Jurkat, Clone E6-1 (cell line): ENCODE measurements at places on chromosomes 4 and X.
A peak's percentile ranks its signal among the peaks of the same experiment; 100 is the strongest.

- no peak for DNase-seq
Measured at GRCh38 chrX:21623778-21624501, 34.2 kb downstream of the KLHL34 start.

- peak; percentile 24 for DNase-seq
Measured at GRCh38 chrX:70664726-70665125, 220.1 kb downstream of the DLG3 start.

DNA sequence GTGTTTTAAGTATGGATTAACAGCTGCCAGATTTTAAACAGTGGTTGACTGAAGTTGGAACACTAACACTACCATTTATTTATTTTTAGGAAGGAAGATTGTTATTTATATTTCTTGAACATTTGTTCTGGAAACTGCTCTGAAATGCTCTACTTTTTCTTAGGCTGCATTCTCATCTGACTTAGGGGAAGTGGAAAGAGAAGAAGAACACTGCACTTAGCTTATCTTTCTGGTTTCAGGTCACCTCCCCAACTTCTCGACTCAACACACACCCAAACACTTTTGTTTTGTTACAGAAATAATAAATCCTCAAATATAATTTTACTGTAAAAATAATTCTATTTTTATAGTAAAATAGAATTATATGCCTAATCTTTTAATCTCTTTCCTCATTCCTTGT, 18.6 kb downstream of the BLTP1 start:
- no peak for DNase-seq

DNA sequence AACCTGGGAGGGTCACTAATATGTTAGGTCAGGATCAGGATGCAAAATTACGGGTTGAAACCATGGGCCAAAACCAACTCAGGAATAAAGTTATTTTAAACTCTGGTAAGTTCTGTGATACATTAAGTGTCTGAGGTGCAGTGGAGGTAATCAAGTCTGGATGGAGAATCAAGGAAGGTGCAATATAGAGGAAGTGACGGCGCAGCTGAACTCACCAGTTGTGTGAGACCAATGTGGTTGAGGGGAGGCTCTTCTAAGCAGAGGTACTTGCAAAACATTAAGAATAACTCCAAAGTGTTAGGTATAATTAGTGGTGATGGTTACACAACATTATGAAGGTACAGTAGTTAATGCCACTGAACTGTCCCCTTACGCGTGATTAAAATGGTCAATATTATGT, 19.7 kb downstream of the GAB3 start:
- no peak for DNase-seq

DNA sequence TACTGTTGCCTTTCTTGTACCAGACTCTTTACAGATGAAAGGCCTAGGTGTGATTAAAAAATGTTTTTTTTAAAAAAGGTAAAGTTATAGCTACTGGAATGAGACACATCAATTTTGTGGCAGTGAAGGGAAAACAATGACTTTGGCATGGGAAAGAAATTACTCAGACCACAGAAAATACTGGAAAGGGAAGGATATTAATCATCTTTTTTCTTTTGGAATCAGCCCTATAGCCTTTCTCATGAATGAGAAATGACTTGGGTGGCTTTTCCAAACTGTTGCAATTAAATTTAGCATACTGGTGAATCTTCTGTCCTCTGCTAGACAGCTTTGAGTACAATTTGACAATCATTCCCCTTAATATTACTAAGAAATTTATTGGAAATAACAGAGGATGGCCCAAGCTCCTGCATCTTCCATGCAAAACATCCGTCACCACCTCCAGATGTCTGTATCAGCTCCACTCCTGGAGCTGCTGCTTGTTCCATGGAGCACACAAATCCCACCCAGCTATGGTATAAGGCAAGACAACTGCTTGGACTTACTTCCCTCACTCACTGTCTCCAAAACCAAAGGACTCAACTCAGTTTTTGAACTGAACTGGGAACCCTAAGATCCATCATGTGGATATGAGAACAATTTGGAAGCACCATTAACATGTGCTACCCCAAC, 97.6 kb upstream of the ARSJ start:
- no peak for DNase-seq

- no peak for DNase-seq
Measured at GRCh38 chr4:164780839-164781238, 26.9 kb downstream of the SMIM31 start.

- DNase-seq = no peak
Measured at GRCh38 chr4:2626231-2626630, 89.8 kb downstream of the FAM193A start.

DNA sequence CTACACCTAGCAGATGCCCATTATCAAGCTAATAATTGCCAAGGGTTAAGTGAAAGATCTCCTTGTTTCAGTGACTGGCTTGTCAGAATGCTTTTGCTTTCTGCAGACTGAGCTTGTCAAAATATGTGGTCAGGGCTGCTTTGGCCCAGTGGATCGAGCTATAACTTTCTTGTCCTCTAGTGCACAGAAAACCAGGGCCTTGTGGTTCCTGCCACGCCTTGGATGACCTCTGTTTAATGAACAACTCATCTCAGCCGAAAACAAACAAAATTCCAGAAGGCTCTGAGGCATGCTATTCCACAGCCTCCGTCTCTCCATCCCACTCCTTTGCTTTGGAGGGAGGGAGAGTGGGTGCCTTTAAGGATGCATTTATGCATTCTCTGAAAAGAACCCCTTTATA, 11.3 kb downstream of the EVC start:
- DNase-seq = no peak

DNA sequence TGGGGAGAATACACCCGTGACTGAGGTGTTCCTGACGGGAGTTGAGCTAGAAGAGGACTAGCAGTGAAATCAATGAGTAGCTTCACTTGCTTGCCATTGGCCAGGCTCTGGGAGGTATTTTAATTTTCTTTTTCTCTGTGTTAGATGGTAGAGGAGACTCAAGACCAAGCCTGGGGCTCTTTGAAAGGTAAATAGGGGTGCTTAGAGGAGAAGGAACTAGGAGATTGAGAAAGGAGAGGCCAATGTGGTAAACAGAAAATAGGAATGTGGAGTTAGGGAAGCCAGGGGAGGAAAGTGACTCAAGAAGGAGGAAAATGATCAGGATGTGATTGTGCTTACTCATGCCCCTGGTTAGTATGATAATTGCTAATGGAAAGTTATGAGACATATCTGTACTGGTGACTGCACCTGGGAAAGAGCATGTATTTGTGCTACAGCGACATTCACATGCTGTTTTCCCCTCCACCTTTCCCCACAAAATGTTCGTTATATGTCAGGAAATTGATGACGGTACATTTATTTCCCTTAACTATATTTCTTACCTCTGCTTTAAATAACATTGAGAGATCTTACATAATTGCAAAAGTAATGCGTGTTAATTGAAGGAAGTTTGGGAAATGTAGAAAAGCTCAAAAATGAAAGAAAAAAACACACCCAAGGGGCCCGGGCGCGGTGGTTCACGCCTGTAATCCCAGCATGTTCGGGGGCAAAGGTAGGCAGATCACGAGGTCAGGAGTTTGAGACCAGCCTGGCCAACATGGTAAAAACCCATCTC, 16.9 kb upstream of the LRBA start:
- no peak for DNase-seq
